ENCODE measurements at places on chromosomes 6 and 20.
A peak's percentile ranks its signal among the peaks of the same experiment; 100 is the strongest.

DNA sequence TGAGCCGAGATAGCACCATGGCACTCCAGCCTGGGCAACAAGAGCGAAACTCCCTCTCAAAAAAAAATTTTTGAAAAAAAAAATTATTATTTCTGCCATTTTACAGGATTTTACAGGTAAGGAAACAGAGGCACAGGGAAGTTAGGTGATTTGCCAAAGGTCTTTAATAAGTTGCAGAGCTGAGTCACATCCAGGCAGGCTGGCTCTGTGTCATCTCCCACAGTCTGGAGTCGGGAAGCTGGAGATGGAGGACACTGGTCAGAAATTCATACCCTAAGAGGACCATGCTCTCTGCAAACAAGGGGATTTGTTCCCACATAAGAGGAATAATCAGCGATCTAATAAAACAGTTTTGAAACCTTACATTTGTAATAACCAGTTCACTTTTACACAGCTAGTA lies 24.1 kb downstream of the HECA start:
- DNase-seq = no peak

GRCh38 chr6:156774863-156775405 lies 2.2 kb upstream of the ARID1B start:
- DNase-seq = no peak

GRCh38 chr20:33263784-33264183 lies 19.2 kb upstream of the BPIFB1 start:
- DNase-seq = no peak

DNA sequence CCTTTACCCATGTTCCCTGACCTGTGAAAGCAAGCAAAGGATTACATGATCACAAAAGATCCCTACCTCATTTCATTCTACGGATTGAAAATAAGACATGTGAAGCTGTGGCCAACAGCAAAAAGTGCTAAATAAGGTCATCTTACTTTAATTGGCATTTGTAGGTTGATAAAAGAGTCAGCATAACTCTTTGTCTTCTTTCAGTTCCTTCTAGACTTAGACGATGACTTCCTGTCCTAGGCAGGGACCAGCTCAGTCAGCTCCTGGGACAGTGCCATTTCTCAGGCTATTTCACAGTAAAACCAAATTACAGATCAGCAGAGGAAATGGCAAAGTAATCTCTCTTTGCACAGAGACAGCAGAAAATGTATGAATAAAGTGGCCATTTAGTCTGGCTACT lies 480.7 kb downstream of the RFPL4B start:
- no peak for DNase-seq

DNA sequence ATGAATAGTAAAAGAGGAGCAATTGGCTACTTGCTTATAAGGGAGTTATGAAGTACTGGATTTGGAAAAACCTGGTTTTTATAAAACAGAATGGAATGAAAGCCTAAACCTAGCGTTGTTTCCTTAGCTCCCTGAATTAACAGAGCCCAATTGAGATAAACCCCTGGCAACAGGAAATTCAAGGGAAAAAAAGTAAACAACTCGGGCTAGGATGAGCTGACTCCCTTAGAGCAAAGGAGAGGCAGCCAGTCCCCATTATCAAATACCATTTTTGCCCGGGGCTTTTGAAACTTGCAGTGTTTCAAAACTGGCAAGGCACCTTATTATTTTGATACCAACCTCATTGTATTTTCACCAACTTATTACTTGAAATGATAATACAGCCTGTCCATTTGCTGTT lies 587.5 kb downstream of the CD109 start:
- DNase-seq = no peak

DNA sequence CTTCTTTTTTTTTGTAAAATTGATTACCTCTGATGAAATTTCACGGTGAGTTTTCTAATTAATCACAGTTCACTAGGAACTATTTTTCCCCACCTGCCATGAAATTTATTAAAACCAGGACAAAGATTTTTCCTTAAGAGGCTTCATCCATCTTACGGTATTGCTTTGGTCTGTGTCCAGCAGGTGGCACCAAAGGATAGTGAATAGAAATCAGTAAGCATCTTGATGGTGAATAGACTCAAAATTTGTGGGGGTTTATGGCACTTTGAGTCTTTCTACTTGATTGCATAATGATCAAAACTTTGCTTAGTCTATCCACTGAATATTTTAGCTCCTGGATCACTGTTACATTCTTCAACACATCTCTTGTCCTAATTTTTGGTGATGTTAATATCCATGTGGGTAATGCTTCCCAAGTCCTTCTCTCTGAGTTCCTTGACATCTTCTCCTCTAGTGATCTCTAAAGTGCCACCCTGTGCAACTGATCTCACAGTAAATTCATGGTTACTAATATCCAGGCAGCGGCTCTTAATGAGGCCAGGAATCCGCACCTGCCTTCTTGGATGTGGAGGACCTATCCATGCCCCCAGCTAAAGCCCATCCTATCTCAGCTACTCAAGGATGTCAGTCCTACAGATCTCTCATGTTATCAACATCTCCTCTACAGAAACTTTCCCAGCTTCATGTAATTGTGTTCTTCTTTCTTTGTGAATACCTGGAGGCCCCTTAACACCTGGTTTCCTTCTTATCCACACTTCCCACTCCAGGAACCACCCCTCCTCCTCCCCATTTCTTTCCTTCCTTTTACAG lies 54.5 kb downstream of the STMND1 start:
- peak; percentile 11 for DNase-seq

- no peak for DNase-seq
Observed at GRCh38 chr6:156351346-156351966, 425.7 kb upstream of the ARID1B start.

- no peak for DNase-seq
Observed at GRCh38 chr20:57451431-57451794, 60.2 kb downstream of the RBM38 start.

Data from activated T-helper 1 cell treated with anti-CD3 and anti-CD28 coated beads, Interleukin-2, amount 50 U/mL, for 16 hours (primary cell).